ENCODE measurements at places on chromosomes 11 and 22.

- no peak for DNase-seq
Measured at GRCh38 chr11:108961095-108961494, 296.2 kb downstream of the DDX10 start.

- no peak for DNase-seq
Measured at GRCh38 chr22:25654676-25655075, 87.3 kb upstream of the MYO18B start.

- no peak for DNase-seq
Measured at GRCh38 chr11:119668676-119669075, 60.3 kb downstream of the NECTIN1 start.

DNA sequence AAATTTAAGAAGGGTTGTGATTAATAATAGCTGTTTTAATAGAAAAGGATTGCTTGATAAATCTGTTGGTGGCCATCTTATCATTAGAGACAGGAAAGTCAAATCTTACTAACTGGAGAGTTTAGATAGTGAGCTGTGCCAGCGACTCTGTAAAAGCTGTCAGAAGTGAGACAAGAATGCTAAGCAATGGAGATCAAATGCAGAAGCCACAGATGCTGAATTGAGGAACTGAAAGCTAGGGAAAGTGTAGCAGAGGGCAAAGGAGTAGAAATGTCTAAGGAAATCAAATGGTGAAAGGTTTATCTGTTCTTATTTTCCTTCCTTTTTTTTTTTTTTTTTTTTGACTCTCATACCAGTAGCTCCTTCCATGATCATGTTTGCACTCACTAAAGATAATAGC lies 13.7 kb downstream of the MS4A13 start:
- DNase-seq = no peak

GRCh38 chr11:111526501-111526900 lies 11.9 kb downstream of the HOATZ start:
- DNase-seq = no peak

DNA sequence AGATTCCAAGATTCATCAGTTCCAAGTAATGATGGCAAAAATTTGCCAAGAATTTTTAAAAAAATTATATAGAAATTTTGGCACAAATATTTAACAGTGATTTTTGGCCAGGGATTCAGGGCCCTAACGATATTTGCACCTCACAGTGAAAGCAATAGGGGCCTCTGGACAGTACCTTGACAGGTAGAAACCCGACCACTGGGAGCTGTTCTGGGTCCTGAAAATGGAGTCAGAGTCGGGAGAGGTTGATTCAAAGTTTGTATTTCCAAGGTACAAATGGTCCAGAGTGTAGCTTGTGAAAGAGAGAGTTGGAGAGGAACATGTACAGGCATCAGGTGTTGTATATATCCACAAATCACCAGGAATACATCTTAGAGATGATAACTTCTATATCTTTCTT lies 41.6 kb downstream of the MRGPRX2 start:
- no peak for DNase-seq

DNA sequence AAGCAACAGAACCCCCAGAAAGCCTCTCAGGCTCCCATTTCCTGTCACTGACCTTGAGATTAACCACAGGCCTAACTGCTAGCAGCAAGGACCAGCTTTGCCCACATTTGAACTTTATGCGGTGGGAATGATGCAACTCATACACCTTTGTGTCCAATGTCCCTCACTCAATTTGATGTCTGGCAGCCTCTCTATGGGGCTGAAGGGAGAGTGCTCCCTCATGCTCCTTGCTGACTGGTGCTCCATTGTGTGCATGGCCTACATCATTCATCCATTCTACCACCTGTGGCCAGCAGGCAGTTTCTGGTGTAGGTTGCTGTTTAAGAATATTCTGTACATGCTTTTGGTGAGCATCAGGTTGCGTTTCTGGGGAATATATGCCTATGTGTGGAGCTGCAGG lies 31.9 kb downstream of the KCNQ1OT1 start:
- DNase-seq = no peak

GRCh38 chr11:44600261-44600660 lies 34.8 kb downstream of the CD82 start:
- no peak for DNase-seq

- no peak for DNase-seq
Measured at GRCh38 chr11:5204787-5205186, 4.3 kb upstream of the OR51V1 start.

GRCh38 chr11:65774525-65775306 lies 6.1 kb downstream of the AP5B1 start:
- DNase-seq = no peak

DNA sequence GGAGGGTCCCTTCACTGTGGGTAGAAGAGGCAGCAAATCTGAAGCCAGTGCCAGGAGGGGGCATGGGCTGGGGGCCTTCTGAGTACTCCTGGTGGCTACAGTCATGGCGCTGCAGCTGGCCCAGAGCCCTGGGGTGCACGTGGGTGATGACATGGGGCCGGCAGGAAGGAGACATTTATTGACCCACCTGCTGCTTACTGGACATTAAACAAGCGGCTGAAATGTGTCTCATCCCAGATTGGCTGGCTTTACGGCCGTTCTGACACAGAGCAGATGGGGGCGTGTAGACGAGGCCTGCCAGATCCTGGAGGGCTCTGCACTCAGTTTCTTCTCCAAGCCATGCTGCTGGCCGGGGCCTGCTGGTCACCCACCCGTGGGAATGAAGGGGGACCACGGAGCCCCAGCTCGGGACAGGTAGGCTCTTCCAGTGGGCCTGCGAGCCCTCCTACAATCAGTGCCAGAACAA lies 906.9 kb downstream of the BRD1 start:
- DNase-seq = no peak

DNA sequence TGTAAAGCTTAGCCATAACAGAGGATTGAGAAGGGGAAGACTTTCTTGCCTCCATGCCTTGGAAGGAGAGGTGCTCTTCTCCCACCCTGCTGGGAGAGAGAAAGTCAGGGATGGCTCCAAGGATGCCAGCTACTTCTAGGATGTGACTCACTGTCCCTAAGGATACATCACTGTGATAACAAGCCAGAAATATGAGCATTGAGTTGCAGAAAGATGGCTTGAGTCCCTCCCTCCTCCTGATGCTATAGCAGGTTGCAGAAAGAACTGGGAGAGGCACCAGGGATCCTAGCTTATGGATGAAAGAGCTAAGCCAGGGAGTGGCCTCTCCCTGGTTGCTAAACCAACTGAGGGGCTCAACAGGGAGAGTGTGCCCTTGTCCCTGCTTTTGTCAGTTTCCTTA lies 27.8 kb upstream of the FJX1 start:
- no peak for DNase-seq
